ENCODE measurements at places on chromosomes 2 and 18. TPM values are rescaled to one million over a fixed set of nuclear protein-coding genes. Genes with fewer than 3 reads are reported as not detected.
A peak's percentile ranks its signal among the peaks of the same experiment; 100 is the strongest.

DNA sequence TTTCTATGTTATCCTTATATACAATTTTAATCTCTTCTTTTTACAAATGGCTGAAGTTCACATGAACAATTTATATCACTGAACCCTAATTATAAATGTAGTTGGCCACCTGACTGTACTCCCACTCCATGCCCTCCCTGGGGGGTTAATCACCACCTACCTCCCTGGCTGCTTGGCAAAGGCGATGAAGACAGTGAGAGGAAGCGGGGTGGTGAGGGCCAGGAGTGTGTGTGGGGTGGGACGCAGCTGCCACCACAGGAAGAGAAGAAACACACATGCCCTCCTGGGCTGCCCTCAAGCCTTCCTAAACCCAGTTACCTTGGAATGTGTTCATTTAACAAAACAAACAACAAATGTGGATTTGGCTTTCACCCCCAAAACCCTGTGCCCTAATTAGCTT, 87.0 kb upstream of the REV1 start:
- H3K36me3 ChIP-seq = no peaks in the 10 kb centered on the region
- no peak overlapping the region for H3K27ac ChIP-seq
- no peaks in the 10 kb centered on the region for H3K4me1 ChIP-seq
- no peaks in the 10 kb centered on the region for H3K27me3 ChIP-seq
- H3K4me3 ChIP-seq = no peak overlapping the region
- no peak for DNase-seq

DNA sequence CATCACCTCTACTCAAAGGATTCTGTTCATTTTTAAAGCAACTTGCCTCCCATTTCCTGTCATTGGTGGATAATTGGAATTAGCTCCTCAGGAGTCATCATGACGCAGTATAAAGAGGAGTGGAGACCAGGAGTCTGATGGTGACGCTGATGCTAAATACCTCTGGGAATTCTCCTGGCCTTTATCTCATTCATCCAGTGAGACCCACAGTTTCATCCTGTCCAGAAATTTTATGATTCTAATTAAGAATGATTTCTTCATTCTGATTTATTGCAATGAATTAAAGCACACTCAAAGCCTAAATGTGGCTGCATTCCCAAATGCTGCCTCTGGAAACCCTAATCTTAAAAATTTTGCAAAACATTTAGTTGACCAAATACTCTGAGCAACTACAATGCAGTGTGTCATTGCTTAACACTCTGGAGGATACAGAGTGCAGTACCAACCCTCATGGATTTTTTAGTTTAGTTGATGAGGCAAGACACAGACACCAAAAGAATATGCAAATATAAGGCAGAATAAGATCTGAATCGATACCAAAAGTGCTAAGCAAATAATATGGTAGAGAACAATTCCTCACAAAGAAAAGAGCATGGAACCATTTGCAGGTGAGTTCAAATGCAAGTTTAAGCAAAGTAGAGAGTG, 236.2 kb downstream of the ETAA1 start:
- no peak overlapping the region for H3K4me3 ChIP-seq
- no peak overlapping the region for H3K27ac ChIP-seq
- no peaks in the 10 kb centered on the region for H3K27me3 ChIP-seq
- no peaks in the 10 kb centered on the region for H3K36me3 ChIP-seq
- DNase-seq = no peak

ASB18 gene
- total RNA-seq = not detected

DNA sequence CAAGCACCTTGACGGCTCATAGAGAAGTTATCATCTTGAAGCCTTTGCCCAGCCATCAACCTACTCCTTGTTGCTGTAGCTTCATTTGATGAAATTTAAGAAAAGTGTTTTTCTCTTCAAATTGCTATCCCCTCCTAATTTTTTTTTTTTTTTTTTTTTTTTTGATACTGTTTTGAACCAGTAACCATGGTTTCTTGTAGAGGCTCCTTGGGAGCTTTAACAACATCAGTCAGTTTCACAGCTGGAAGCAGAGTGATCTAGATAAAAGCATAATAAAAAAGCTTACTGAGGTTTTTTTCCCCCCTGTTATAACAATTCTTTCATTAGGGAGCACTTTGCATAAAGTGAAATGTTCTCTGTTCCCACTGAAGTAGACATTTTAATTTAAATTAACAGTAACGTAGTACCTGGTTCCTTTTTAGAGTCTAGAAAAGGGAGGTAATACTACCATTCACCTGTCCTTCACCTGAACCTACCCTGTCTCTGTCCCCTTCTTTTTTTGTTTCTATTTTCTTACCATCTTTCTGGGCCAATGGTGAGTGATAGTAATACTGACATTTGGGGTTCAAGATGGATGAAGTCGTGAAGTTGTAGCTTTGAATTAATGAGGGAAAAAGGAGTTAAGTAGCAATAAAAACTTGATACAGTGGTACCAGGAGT, 101.5 kb downstream of the NCOA1 start:
- no peaks in the 10 kb centered on the region for H3K36me3 ChIP-seq
- DNase-seq = no peak
- H3K4me1 ChIP-seq = no peaks in the 10 kb centered on the region
- no peaks in the 10 kb centered on the region for H3K27me3 ChIP-seq

DNA sequence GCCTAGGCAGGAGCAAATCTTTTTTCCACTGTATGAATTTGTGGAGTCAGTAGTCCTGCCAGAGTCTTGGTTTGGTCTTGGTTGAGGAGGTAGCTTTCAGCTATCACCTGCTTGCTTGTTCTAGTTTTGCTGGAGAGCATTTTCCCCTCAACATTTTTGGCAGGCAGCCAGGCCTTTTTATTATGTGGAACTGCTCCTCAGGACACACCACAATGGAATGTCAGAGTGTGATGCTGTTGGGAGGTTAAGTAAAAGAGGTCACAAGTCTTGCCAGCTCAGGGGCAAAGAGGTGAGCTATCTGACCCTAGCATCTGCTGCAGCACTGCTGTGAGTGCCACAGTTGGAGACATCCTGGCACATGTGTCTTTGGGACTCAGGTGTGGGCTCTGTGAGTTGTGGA, 258.0 kb downstream of the CNTNAP5 start:
- no peaks in the 10 kb centered on the region for H3K27me3 ChIP-seq
- DNase-seq = no peak
- no peaks in the 10 kb centered on the region for H3K4me1 ChIP-seq
- no peak overlapping the region for H3K27ac ChIP-seq
- no peaks in the 10 kb centered on the region for H3K36me3 ChIP-seq
- H3K4me3 ChIP-seq = no peak overlapping the region

- no peaks in the 10 kb centered on the region for H3K4me1 ChIP-seq
- no peaks in the 10 kb centered on the region for H3K27me3 ChIP-seq
- H3K36me3 ChIP-seq = no peaks in the 10 kb centered on the region
- H3K27ac ChIP-seq = no peak overlapping the region
Measured at GRCh38 chr2:145161656-145162055, 641.7 kb upstream of the ZEB2 start.

TEKT4 gene
- not detected for total RNA-seq

DNA sequence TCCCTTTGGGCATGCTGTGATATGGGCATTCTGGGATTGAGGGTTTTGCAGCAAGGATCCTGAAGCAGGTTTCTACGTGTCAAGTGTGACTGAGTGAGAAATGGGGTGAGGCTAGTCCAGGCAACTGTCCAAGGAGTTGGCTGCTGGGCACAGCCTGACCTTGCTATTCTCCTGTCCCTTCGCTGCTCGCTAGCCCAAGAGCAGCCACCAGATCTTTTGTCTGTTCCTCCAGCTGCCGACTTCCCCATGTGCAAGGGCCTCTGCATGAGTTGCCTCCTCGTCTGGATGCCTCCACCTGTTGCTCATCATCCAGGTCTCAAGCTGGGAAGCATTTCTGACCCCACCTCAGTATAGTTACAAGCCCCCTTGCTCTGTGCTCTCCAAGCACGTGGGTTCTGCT, 71.1 kb downstream of the DYSF start:
- no peak overlapping the region for H3K27ac ChIP-seq
- no peaks in the 10 kb centered on the region for H3K27me3 ChIP-seq
- no peak overlapping the region for H3K4me3 ChIP-seq
- H3K4me1 ChIP-seq = no peaks in the 10 kb centered on the region

DNA sequence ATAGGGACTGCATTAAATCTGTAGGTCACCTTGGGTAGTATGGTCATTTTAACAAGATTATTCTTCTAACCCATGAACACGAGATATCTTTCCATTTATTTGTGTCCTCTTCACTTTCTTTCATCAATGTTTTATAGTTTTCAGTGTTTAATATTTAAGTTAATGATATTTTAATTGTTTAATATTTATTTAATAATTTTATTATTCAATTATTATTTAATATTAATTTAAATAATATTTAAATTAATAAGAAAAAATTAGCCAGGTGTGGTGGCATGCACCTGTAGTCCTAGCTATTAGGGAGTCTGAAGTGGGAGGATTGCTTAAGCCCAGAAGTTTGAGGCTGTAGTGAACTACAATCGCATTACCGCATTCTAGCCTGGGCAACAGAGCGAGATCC, 33.0 kb downstream of the CASP10 start:
- H3K27me3 ChIP-seq = no peaks in the 10 kb centered on the region
- peaks cover 6% of the 10 kb centered on the region for H3K4me1 ChIP-seq
- H3K4me3 ChIP-seq = no peak overlapping the region
- no peak overlapping the region for H3K27ac ChIP-seq
- H3K36me3 ChIP-seq = no peaks in the 10 kb centered on the region

CD207 gene
- total RNA-seq = not detected

TCF7L1 gene
- 117 TPM for total RNA-seq

PLCD4 gene
- total RNA-seq = 0.42 TPM

DNA sequence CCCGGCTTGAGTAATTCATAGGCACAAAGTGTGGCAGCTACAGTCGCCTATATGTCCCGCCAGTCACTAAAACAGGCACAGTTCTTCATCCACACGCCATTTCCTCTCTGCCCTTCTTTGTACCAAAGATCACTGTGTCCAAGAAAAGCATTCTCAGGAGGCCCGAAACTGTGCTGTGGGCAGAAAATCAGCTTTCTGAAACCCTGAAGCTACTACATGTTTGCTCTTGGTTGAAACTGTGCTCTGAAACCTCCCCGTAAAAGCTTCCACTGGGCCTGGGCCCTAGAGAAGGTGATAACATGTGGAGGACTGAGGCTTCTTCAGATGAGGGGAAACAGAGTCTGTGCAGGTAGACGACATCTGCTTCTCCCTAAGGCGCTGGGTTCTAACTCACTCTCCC, 75.6 kb upstream of the ID2 start:
- no peak overlapping the region for H3K4me3 ChIP-seq
- peaks cover 2% of the 10 kb centered on the region for H3K36me3 ChIP-seq
- H3K4me1 ChIP-seq = no peaks in the 10 kb centered on the region

C1QL2 gene
- total RNA-seq = 0.81 TPM

FSHR gene
- not detected for total RNA-seq

HOXD13 gene
- not detected for total RNA-seq

DNA sequence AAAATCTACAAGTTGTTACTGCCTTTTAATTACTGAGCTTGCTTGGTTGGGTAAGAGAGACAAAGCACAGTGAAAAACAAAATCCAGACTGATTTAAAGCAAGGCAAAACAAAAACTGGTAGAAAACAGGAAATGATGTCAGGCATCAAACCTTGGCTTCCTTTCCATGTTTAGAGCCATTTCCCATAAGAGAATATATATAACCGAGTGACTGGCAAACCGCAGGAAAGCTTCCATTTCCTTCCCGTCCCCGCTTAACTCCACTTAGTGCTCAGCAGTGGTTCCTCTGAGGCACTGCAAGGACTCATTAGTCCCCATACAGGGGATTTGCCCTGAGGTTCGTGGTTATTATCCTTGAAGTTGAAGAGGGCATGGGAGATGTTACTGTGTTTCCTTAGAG, 446.3 kb downstream of the LPIN1 start:
- no peak overlapping the region for H3K27ac ChIP-seq
- no peak for DNase-seq
- no peak overlapping the region for H3K4me3 ChIP-seq
- H3K36me3 ChIP-seq = no peaks in the 10 kb centered on the region
- H3K27me3 ChIP-seq = no peaks in the 10 kb centered on the region

DSG4 gene
- not detected for total RNA-seq

DNA sequence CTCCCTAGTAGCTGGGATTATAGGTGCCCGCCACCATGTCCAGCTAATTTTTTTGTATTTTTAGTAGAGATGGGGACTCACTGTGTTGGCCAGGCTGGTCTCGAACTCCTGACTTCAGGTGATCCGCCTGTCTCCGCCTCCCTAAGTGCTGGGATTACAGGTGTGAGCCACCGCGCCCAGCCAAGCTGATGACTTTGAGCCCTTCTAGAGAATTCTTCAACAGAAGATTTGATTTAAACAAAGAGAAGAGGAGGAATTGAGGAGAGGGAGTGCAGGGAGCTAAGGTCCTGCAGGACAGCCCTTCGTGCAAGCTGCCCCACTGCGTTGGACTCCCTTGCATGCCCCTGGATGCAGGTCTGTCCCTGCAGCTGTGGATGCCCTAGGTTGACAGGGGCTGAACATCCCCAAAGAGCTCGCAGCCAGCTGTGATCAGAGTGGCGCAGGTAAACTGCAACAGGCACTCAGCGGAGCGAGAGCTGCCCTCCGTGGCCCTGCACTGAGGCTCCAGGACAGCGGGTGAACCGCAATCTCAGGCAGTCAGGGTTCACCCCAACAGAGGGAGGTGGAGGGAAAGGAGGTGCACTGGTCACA, 13.7 kb downstream of the ADRA2B start:
- H3K27me3 ChIP-seq = no peaks in the 10 kb centered on the region
- no peak overlapping the region for H3K4me3 ChIP-seq
- H3K4me1 ChIP-seq = no peaks in the 10 kb centered on the region
- peak; percentile 26 for DNase-seq

GRCh38 chr2:235324324-235324723, 169.5 kb upstream of the AGAP1 start:
- DNase-seq = peak; percentile 56
- no peak overlapping the region for H3K27ac ChIP-seq
- H3K36me3 ChIP-seq = no peaks in the 10 kb centered on the region

ZAP70 gene
- total RNA-seq = 0.22 TPM

- no peaks in the 10 kb centered on the region for H3K4me1 ChIP-seq
- no peak overlapping the region for H3K4me3 ChIP-seq
- no peaks in the 10 kb centered on the region for H3K36me3 ChIP-seq
- no peak overlapping the region for H3K27ac ChIP-seq
- no peaks in the 10 kb centered on the region for H3K27me3 ChIP-seq
Measured at GRCh38 chr2:136183097-136183496, 65.1 kb upstream of the CXCR4 start.

TCF23 gene
- total RNA-seq = not detected

GRCh38 chr2:165810418-165810817, 16.4 kb upstream of the GALNT3 start:
- H3K4me3 ChIP-seq = no peak overlapping the region
- H3K27me3 ChIP-seq = no peaks in the 10 kb centered on the region
- no peak for DNase-seq
- H3K36me3 ChIP-seq = no peaks in the 10 kb centered on the region
- H3K4me1 ChIP-seq = no peaks in the 10 kb centered on the region

GRCh38 chr2:163708265-163708664, 27.5 kb downstream of the FIGN start:
- H3K27ac ChIP-seq = no peak overlapping the region
- DNase-seq = no peak
- H3K4me1 ChIP-seq = no peaks in the 10 kb centered on the region
- no peak overlapping the region for H3K4me3 ChIP-seq
- H3K36me3 ChIP-seq = no peaks in the 10 kb centered on the region

DNA sequence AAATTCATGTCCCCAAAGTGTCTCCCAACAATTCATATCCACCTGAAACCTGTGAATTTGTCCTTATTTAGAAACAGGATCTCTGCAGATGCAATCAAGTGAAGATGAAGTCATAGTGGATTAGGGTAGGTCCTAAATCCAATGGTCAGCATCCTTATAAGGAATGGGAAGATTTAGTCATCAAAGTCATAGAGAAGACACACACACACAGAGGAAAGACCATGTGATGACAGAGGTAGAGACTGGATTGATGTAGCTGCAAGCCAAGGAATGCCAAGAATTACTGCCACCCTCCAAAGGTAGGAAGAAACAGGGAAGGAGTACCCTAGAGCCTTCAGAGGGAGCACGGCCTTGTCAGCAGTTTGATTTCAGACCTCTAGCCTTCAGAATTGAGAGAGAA, 17.7 kb downstream of the ADD2 start:
- H3K27me3 ChIP-seq = no peaks in the 10 kb centered on the region
- DNase-seq = no peak
- H3K4me1 ChIP-seq = peaks cover 35% of the 10 kb centered on the region
- H3K36me3 ChIP-seq = peaks cover 5% of the 10 kb centered on the region
- H3K4me3 ChIP-seq = no peak overlapping the region
- H3K27ac ChIP-seq = no peak overlapping the region

Data from H9 (cell line).